Gastroesophageal sphincter (tissue), 4 donors: ENCODE measurements at places on chromosomes 1 and 21.

- ATAC-seq: no peak
Measured at GRCh38 chr1:191907121-191907520, 251.1 kb upstream of the RGS18 start.

- no peak for ATAC-seq
Measured at GRCh38 chr1:226497991-226498639, 50.4 kb upstream of the STUM start.

DNA sequence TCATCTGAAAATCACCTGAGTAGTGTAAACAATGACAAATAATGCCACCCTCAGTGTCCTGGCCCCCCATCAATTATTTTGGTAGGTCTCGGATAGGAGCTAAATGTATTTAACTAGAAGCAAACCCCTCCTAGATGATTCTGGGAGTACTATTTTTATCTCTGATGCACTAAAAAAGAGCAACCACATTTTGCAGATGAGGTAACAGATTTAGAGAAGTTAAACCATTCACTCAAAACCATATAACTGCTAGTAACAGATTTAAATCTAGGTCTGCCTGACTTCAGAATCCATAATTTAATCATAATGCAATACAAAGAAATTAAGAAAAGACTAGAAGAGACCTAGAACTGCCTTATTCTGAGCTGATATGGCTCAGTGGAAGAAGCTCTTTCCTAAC lies 17.3 kb upstream of the PTCH2 start:
- no peak for ATAC-seq

GRCh38 chr1:38392861-38393260 lies 346.3 kb upstream of the POU3F1 start:
- no peak for ATAC-seq

DNA sequence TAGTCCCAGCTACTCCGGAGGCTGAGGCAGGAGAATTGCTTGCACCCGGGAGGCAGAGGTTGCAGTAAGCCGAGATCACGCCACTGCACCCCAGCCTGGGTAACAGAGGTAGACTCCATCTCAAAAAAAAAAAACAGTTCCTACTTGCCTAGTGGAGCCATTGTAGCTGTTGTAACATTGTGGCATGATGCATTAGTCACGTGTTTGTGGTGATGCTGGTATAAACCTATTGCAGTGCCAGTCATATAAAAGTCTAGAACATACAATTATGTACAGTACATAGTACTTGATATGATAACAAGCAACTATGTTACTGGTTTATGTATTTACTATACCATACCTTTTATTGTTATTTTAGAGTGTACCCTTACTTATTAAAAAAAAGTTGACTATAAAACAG lies 16.2 kb downstream of the KYAT3 start:
- no peak for ATAC-seq

DNA sequence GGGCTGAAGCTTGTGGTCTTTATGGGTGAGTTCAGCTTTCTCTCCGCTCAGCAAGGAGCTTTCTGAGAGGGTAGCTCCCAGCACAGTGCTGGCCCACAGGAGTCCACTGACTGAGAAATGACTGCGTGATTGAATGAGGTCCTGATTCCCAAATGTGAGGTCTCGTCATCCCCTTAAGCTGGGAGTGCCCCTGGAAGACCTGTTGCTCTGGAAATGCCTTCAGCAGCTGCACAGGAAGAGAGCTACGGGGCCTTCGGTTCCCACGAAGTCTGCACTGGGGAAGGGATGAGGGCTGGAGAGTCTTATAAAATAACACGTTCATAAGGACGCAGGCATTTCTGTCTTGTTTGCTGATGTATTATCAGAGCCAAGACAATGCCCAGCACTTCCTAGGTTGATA lies 14.0 kb downstream of the TNNT2 start:
- no peak for ATAC-seq

DNA sequence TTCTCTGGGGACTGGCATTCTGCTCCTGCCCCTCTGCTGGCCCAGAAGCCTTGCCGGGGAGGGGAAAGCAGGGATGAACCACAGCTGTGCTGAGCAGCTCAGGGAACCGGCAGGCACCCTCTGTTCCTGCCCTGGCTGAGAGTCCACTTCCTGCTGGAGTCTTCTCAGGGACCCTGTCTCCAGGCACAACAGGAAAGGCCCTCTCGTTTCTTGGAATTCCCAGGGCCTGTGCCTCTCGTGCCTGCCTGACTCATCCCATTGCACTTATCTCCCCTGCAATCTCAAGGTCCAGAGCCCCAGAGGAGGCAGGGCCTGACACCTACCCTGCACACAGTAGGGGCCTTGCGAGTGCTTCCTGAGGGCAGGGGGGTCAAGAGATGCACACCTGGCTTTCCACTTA lies 1.1 kb upstream of the EDN2 start:
- no peak for ATAC-seq

- no peak for ATAC-seq
Measured at GRCh38 chr1:32273391-32274208, 18.3 kb upstream of the HDAC1 start.
